Stimulated activated CD4-positive, alpha-beta T cell treated with anti-CD3 and anti-CD28 coated beads, Interleukin-15, amount 100 ng/mL, for 1 hour (primary cell): ENCODE measurements at places on chromosomes 1 and 21.

DNA sequence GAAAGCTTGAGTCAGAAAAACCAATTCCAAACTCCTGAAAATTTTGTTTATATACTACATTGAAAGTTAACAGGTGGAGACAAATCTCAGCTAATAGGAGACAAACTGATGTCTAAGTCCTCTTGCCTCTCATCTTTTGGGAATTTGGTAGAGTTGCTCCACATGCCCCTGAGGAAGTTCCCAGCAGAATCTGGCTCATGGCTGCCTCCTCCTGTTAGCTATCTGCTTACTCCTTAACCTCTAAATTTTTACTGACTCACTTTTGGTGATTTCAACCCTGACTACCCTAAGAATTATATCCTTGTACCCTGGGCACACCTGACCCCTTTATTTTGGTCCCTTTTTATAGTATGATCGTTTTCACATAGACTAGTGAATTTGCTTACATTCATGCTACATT is 633.7 kb upstream of the USP24 start:
- DNase-seq, result no peak

- DNase-seq, result no peak
Measured at GRCh38 chr1:28437264-28437923, 67.9 kb downstream of the PHACTR4 start.

- DNase-seq, result no peak
Measured at GRCh38 chr1:31987135-31987619, 26.5 kb upstream of the KHDRBS1 start.

GRCh38 chr1:60390593-60391282 is 317.2 kb upstream of the C1orf87 start:
- DNase-seq, result no peak

GRCh38 chr1:230261928-230262650 is 164.0 kb downstream of the PGBD5 start:
- no peak for DNase-seq
